NCI-H2107 (cell line): ENCODE measurements at places on chromosomes 6 and 20.

GRCh38 chr6:106380407-106380806 lies 19.9 kb downstream of the CRYBG1 start:
- no peak for DNase-seq

DNA sequence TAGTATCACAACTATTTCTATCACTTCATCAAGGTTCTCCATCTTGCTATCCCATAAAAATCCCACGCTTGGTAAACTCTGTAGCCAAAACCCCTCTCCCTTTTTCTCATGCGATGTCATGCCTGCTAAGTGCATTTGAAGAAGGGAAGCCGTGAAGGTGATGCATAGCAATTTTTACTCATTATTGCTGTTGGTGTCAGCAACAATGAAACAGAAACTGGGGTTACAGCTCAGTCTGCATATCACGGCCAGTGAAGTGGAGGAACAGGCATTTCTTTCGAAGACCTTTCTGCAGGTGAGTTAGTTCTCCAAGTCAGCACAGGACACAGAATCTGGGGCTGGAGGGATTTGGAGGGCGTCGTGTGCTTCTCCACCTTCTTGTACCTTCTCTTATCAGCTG lies 5.8 kb downstream of the UNC93A start:
- no peak for DNase-seq

GRCh38 chr6:137149035-137149393 lies 24.4 kb downstream of the IL22RA2 start:
- DNase-seq = no peak

DNA sequence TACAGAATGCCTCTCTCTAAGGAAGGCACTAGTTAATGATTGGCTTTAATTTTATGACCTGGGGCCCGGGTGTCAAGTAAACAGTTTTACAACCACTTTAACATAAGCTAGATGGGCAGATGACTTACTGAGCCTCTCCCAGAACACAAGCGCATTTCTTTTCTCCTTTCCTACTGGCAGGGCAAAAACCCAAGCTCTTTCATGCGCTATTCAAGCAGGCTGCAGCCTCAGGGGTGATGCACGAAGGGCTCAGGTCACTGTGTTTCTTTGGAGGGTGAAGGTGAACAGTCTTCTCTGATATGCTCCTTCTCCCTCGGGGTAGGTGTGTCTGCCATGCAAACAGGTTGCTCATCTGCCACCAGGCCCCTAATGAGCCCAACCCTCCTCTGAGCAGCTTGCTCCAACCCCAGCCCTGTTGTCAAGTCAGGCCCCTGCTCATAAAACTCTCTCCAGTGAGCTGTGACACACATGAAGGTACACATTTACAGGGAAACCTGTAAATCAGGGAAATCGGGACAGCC lies 73.5 kb upstream of the CDH4 start:
- no peak for DNase-seq

GRCh38 chr6:140311146-140311545 lies 936.7 kb upstream of the CITED2 start:
- DNase-seq = no peak

GRCh38 chr6:5989141-5989723 lies 17.5 kb downstream of the NRN1 start:
- DNase-seq = no peak

DNA sequence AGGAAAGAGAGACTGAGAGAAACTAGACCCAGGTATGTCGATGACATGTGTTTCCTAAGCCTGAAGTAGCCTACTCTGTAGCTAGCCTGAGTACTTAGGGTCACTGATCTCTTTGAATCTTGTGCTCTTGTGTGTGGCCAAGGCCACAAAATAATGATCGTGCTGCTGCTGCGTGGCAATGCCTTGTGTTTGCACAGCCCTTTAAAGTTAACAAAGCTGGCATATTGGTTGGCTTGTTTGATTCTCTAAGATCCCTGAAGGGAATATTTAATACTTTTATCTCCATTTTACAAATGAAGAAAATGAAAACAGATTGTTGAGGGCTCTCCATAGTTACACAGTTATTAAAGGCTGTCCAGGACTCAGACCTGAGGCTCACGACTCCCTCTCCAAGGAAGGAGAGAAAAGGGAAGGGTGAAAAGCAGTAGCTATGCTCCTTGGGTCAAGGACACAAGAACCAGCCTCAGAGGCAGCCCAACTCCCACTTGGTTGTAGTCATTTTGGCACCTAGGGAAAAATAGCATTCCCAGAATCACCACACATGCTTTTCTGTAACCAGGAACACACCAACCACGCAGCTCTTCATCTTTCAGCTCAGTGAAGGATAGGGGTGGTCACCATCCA lies 130.7 kb downstream of the LRFN2 start:
- DNase-seq = no peak

- no peak for DNase-seq
Measured at GRCh38 chr6:111602481-111603011, 3.1 kb downstream of the TRAF3IP2 start.

- no peak for DNase-seq
Measured at GRCh38 chr6:146595972-146596731, 2.6 kb upstream of the ADGB start.

- DNase-seq = peak; percentile 61
Measured at GRCh38 chr20:9616833-9617461, 102.6 kb downstream of the LAMP5 start.

- DNase-seq = no peak
Measured at GRCh38 chr20:17014756-17015366, 212.0 kb upstream of the PCSK2 start.

DNA sequence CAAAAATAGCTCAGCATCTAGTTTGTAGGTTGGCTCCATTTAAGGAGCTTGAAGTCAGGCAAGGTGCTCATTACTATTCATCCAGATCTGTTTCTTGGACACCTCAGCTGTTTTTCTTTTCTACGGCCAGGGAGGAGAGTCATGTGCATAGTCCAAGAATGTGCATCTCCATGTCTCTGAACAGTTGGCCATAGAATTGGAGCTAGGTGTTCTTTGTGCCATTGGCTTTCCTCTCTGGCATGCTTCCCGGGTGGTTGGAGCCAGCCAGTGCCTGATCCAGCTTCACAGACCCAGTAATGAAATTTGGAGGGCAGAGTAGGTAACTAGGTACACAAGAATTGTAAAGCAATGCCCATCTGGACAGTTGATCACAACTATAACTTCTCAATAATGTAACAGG lies 21.6 kb downstream of the EYA4 start:
- no peak for DNase-seq

DNA sequence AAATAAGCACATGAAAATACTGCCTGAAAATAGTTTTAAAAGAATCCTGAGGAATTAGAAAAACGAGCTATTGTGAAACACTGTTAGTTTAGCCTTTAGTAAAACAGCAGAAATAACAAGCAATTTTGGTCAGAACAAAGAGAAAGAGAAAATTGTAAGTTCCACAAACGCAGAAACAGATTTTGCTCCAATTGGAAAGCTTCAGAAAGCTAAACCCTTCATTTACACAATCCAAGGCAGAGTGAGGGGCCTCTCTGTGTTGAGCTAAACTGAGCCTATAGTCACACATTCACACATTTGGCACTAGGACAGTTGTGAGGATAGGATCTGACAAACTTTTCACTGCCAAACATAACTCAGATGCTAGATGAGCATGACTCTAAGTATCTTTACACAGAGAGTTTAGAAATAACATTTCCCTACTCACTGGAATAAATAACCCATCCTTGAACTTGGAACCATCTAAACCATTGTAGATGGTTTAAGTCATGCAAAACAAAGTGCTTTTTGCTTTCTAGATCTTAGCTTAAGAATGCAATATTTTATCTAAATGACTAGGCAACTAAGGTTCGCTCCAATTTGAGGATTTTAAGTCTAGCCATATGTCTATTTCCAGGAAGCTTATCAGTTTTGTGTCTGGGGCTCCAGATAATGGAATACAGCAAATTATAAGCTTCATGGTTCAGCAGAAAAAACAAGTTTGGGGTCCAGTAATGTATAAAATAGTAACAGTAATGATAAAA lies 122.6 kb downstream of the SGK1 start:
- DNase-seq = no peak

GRCh38 chr6:107560657-107561056 lies 70.7 kb downstream of the SOBP start:
- DNase-seq = no peak

DNA sequence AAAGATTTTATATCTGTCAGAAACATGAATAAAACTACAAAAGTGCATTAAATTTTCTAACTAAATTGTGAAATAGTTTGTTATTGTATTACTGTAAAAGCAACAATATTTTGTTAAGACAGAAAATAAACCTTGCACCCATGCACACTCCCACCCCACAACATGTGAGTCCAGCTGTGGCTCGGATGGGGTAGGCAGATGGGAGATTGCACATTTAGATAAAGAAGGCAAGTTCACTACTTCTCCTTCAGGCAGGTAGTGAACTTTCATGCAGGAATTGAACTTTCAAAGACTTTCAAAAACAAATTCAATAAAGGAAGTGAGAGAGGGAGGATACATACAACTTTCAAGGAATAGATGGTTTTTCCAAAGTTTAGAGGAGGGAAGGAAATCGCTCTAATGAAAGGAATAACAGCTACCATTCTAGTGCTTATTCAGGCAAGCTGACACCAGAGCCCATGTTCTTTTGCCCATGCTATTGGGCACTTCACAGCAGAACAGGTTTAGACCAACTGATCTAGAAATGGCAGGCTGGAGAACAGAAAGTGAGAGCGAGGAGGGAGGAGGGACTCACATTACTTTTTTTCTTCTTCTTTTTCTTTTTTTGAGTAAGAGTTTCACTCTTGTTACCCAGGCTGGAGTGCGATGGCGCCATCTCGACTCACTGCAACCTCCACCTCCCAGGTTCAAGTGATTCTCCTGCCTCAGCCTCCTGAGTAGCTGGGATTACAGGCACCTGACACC lies 28.5 kb downstream of the SF3B5 start:
- DNase-seq = no peak

DNA sequence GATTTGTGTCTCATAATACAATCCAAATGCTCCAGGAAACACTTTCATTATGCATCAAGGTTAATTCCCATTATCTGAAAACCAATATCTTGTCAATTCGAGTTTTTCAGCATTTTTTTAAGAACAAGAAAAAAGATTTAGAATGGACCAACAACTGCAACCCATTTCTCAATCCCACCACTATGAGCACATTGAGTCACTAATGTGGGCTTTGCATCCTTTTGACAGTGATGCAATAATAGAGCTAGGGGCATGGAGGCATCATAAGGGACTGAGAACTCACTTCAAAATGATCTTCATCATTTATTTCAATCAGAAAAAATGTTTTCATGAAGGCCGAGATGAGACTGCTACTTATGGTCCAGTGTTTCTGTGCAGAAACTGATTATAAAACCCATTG lies 74.8 kb upstream of the DEFB112 start:
- DNase-seq = no peak

- DNase-seq = no peak
Measured at GRCh38 chr20:44727651-44728050, 12.5 kb downstream of the CCN5 start.

DNA sequence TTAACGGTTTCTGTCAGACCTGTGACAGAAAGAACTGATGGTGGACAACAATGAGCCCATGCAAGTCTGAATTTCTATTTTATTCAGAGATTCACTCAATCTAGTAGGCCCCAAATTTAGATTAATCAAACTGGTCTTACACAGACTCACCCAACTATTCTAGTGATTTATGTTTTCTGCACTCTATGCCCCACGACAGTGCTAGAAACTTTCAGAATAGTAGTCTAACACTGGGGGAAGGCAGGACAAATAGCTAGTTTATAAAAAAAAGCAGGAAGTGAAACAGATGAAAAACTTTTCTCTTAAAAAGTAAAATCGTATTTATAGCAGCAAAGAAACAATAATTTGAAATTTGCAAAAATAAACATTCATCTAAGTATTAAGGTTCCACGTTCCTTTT lies 5.0 kb downstream of the TCP11 start:
- DNase-seq = no peak

- DNase-seq = no peak
Measured at GRCh38 chr6:148166339-148166968, 176.2 kb upstream of the SASH1 start.

DNA sequence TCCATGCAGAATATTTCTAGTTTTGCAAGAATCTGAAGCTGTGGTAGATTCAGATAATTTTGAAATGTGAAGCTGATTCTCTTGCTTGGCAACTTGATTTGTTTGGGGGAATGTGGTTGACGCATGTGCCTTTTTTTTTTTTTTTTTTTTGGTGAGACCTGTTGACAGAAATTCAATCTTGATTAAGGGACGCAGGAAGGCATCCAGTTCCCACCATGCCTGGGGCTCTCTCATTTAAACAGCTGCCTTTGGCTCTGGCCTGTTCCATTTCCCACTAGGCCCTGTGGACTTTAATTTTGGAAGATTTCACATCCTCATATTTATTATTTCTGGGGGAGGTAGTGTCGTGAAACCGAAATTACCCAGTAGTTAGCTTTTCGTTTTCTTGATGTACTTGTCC lies 8.6 kb downstream of the TPX2 start:
- DNase-seq = no peak

DNA sequence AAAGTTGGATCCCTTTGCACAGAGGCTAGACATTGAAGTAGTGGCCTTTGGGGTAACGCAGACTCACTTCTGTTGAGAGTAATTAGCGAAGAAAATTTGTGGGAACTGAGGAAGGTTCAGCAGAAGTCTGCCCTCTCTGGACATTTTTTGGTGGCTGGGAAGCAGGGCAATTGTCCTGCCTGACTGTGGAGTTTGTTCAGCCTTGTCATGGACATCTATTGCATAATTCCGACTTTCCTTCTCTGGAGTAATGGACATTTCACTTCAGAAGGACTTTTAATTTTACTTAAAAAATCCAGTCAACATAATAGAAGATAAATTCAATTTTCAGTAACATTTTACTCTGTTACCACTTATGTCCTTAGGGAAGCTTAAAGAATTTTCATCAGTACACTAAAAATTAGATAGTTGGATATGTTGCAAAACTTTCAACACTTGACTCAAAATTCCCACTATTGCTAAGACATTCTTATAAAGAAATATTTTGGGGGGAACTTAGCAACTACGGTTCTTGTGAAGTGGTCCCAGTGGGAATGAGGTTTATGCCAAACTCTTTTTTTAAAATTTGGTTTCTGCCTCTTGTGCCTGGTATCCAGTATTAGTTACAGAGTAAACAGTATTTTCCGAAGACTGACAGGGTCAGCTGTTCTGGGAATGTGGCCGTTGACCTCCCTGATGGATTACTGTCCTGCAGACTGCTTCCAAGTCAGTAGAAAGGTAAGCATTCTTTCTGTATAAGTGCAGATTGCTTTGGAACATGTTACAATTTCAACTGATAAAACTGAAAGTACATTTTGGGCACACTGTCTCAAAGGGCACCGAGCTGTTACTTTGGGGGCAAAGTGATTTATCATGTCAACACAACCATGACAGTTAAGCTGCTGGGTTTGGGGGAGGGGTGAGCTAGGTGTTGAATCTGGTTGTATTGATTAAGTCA lies 100.6 kb upstream of the MLIP start:
- no peak for DNase-seq
